ENCODE measurements at places on chromosomes 6 and 20.
A peak's percentile ranks its signal among the peaks of the same experiment; 100 is the strongest.

DNA sequence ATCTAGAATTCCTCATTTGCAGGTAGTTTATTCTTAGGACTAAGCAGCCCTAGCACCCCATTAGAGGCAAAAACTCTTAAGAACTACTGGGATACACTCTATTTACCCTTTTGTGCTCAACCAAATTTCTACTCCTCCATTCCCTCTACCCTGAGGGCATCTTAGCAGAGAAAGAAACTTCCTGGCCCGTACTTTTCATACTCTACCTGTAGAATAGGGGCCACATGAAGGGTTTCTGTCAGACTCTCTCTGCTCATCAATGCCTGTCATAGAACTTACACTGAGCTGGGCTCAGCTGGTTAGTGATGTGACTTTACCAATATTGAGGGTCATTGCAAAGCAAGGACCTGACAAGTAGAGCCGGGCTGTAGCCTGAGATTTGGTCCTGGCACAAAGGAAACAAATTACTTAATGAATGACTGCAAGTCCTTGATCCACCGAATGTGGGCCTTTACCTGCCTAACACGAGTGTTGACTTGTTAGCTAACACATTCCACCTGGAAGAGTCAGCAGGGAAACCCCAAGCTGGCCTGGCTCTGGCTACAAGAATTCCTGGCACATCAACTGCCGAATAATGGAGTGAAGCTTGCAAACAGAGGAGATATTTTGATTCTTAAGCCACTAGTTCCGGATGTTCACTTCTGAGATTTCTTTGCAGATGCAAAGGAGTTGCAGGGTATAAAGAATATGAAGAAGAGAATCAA lies 280.5 kb upstream of the JAG1 start:
- no peak for DNase-seq

DNA sequence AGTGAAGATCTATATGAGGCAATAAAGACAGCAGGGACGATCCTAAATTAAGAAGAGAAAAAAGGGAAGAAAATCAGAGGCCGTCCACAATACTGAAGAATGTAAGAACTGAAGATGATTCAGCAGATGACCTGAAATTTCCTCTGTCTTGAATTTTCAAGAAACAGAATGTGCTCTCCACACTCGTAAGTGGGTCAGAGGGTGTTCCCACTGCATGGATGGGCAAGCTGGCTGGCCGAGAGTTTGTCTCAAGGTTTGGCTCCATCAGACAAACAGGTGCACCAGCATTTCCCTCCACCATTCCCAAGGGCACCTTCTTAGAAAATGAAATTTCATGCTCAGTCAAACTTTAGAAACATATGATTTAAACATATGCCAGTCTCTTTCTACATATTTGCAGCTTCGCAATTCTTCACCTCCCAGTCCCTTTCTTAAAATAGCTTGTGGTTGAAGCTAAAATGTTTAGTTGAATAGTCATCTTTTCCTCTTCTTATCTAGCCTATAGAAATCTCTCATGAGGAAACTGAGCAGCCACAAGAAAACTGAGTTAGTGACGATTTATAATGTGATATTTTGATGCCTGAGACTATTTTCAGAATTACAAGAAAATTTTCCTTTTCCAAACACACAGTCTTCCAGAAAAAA lies 576.4 kb downstream of the PRKN start:
- no peak for DNase-seq

- no peak for DNase-seq
Observed at GRCh38 chr6:163780994-163781393, 366.5 kb downstream of the QKI start.

GRCh38 chr6:78781001-78781400 lies 86.3 kb upstream of the IRAK1BP1 start:
- no peak for DNase-seq

GRCh38 chr6:3721810-3722621 lies 29.5 kb downstream of the PXDC1 start:
- DNase-seq = no peak

GRCh38 chr20:32535953-32536823 lies 48.9 kb downstream of the NOL4L start:
- DNase-seq = peak; percentile 83

GRCh38 chr6:154606457-154606856 lies 96.0 kb upstream of the CNKSR3 start:
- DNase-seq = no peak

DNA sequence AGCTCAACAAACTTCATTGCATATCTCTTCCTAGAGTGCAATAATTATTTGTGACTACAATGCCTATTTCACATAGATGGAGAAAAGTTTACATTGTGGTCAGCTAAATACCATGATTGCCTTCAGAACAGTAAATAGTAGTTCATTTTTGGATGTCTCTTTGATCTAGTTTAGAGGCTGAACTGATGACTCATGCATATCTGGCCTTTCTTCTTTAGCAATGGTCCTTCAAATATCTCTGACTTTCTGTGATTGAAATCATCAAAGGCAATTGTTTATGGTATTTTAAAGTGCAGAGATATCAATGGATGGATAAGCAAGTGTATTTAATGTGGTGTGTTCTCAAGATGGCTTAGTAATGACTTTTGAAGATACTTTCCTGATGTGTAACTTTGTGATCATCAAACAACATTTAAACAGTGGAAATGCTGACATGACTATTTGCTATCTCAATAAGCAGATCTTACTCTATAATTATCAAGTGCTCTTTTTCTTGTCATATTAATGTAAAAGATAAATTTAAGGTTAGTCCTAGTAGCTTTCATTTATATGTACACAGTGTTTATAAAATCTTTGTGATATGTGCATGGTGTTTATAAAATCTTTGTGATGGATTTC lies 523.7 kb upstream of the SLC35B3 start:
- DNase-seq = peak; percentile 10

DNA sequence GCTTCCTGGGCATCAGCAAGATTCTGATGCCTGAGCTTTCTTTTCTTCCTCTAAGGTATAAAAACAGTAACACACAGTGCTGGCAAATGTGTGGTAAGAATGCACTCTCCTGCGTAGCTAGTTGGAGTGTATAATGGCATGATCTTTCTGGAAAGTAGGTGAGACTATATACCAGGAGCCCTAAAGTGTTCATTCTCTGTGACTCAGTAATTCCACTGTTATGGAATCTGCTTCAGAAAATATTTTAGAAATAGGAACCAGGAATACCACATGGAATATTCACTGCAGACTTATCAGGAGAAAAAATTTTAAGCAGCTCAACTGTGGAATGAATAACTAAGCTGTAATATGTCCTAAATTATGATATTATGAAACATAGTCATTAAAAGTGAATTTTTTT lies 16.9 kb upstream of the CSE1L start:
- no peak for DNase-seq

GRCh38 chr6:168130168-168130696 lies 51.2 kb upstream of the FRMD1 start:
- DNase-seq = no peak

- DNase-seq = no peak
Observed at GRCh38 chr20:25295386-25296093, 47.7 kb downstream of the PYGB start.

DNA sequence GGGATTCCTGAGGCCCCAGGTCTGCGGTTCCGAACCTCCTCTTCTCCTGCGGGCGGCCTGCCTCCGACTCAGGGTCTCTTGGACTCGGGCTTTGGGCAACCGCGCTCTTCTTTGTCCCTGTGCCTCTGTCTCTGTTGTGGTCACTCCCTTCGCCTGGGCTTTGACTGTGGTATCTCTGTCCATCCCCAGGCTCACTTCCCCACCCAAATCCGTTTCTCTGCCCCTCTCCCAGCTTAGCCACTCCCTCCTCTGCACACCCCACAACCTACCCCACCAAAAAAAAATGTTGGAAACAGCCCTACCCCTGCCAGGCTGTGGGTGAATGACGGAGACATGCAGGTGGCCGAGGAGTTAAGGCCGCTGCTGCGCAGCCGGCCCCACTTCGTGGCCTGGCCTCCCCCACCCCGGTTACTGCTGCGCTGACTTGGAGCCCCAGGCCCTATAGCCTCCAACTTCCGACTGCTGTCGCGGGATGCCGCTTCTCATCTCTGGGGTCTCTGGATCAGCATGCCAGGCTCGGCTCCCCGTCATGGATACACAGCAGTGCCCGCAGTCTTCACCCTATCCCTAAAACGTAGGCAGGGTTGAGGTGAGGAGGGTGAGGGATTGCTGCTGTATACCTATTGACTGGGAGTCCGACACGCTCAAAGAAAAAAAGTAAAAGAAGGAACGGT lies 2.7 kb upstream of the MAFB start:
- no peak for DNase-seq

- DNase-seq = no peak
Observed at GRCh38 chr6:40779409-40779808, 192.2 kb upstream of the LRFN2 start.

DNA sequence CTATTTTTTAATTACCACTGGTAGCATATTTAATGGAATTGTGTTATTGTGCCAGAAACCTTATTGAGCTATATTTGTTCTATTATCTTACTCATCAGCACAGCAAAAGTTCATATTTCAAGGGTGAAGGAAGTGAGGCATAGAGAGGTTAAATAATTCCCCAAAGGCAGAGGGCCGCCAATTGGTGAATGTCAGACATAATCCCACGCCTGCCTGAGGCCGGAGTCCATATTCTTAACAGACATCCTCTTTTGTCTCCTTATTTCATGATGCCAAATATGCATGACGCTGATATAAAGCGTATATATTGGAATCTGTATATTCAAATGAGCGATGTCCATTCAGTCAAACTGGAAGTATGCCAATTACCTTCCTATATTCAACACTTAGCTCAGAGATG lies 505.0 kb upstream of the SLC35B3 start:
- no peak for DNase-seq

DNA sequence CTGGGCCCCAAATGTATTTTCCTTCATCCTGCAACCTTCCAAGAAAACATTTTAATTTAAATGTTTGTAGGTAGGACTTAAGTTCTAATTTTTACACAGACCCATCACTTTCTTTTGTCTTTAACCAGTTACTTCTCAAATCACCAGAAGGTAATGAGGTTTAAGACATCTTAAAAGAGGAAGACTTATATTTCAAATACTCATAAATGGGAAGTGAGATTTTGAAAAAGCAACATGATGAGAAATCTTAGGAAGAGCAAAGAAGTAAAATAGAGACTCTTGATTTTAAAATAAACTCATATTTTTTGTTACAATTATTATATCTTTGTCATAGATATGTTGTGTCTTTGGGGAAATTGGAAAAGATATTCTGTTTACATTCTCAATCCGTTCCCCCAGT lies 82.3 kb downstream of the SYNE1 start:
- no peak for DNase-seq

GRCh38 chr20:45937765-45938164 lies 3.3 kb downstream of the PCIF1 start:
- no peak for DNase-seq

GRCh38 chr6:97440590-97441176 lies 157.7 kb upstream of the MMS22L start:
- DNase-seq = peak; percentile 30

GRCh38 chr20:10462516-10462915 lies 27.4 kb downstream of the SLX4IP start:
- DNase-seq = no peak

DNA sequence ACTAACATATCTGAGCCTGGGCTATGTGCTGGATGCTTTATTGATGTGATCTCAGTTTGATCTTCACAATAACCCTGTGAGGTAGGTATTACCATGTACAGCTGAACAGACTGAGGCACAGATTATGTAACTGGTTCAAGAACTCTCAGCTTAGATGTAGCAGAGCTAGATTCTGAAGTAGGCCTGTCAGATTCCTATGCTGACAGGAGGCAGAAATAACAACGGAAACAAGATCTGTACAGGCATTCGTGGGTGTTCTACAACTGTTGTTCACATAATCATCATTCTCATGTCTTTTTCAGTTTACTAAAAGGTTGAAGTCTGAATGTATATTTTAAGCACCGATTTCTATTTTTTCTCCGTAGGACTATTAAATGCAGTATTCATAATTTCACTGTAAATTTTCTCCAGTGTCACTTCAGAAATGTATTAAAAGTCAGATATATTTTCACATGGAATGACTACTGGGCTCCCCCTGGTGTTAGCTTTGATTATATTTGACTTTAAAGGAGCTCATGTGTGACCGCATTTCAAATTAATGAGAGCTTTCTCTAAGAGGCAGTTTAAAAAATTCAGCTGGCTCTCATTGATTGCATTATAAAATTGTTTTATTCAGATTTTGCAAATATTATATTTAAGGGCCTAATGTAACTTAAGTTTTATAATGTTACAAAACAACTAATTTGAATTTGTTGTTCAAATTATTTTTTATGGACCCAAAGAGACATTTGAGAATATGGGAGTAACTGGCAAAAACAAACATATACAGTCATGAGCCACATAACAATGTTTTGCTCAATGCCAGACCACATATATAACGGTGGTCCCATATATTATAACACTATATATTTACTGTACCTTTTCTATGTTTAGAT lies 36.4 kb upstream of the SLC17A4 start:
- DNase-seq = no peak

GRCh38 chr6:5471637-5472398 lies 210.5 kb downstream of the FARS2 start:
- DNase-seq = no peak

GRCh38 chr20:59004493-59004762 lies 2.6 kb downstream of the CTSZ start:
- no peak for DNase-seq

DNA sequence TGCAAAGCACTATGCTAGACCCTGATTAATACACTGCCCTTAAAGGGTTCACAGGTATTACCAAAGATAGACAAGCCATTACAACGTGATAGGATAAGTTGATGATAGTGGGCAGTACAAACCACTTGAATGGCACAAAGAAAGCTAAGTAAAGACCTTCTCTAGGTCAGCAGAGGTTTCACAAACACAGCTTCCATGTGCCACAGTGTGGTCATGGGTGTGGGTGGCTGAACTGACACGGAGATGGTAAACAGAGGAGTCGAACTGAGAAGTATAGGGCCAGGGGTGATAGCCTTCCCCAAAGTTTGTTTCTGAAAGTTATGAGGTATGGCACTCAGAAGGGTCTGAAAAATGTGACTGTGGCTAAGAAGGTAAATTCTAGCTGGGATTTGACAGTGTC lies 4.3 kb downstream of the ZBTB9 start:
- no peak for DNase-seq

DNA sequence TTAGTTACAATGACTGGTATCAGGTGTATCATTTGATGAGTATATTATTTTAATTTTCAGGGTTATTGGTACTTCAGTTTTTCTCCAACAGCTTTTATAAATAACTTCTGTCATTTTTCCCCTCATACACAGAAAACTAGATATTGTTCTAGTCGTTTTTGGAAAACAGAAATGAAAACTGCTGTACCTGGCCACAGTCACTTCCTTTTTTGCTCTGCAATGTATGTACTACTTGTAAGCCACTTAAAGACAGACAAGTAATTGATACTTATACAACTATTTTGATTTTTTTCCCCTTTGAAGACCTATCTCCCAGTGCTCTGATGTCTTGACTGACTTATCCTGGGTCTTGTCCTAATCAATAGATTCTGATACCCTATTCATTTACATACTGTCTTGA lies 218.6 kb upstream of the RUNX2 start:
- DNase-seq = no peak

- no peak for DNase-seq
Observed at GRCh38 chr6:27861861-27862260, 50.3 kb downstream of the OR2B2 start.

DNA sequence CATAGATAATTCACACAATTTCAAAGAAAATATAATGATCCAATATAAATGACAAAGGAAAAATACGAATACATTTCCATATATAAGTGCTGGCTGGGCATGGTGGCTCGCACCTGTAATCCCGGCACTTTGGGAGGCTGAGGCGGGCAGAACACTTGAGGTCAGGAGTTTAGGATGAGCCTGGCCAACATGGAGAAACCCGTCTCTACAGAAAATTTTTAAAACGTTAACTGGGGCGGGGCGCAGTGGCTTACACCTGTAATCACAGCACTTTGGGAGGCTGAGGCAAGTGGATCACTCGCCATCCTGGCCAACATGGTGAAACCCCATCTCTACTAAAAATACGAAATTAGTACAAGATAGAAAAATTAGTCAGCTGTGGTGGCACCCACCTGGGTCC lies 14.9 kb upstream of the MAPK13 start:
- DNase-seq = no peak
